ENCODE measurements at places on chromosomes 4 and X.

- no peak for DNase-seq
These were observed 65.0 kb downstream of the INPP4B start for GRCh38 chr4:142781114-142781513.

GRCh38 chr4:45358573-45359506, 632.5 kb upstream of the GNPDA2 start:
- no peak for DNase-seq

- DNase-seq = no peak
These were observed 6.5 kb upstream of the ACOT9 start for GRCh38 chrX:23749576-23749975.

DNA sequence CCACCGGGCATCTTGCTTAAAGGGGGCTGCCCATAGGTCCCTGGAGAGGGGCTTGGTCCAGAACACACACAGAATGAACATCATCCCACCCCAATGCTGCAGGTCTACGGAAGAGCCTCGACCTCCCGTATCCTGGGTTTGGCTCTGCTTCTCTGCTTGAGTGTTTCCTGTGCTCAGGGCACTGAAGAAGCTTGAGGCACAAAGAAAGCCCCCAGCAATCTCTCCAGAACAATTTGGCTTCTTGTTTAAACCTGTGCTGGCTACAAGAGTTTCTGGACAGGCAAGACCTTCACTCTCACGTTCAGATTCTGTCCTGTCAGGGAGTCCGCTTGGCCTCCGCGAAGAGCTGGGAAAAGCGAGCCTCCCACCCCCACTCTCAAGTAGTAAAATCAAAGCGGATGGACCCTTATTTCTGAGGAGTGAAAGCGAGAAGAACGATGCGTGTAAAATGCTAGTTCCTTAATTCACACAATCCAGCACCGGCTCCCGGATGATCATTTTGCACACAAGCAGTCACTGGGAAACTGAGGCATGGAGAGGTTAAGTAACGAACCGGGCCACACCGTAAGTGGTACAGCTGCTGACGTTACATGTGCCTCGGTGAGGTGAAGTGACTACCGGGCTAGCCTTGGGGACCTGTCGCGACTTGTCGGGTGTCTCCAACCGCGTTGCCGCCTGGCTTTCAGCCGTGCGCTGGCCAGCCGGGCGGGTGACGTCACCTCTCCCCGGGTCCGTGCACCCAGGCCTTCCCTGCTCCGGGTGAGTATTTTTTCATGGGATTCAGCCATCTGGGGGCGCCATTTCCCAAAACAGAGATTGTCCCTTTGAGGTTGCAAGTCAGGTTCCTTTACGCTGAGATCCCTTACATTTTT, 3.1 kb upstream of the SFRP2 start:
- no peak for DNase-seq

- DNase-seq = no peak
These were observed 170.5 kb downstream of the CDS1 start for GRCh38 chr4:84753321-84753972.

DNA sequence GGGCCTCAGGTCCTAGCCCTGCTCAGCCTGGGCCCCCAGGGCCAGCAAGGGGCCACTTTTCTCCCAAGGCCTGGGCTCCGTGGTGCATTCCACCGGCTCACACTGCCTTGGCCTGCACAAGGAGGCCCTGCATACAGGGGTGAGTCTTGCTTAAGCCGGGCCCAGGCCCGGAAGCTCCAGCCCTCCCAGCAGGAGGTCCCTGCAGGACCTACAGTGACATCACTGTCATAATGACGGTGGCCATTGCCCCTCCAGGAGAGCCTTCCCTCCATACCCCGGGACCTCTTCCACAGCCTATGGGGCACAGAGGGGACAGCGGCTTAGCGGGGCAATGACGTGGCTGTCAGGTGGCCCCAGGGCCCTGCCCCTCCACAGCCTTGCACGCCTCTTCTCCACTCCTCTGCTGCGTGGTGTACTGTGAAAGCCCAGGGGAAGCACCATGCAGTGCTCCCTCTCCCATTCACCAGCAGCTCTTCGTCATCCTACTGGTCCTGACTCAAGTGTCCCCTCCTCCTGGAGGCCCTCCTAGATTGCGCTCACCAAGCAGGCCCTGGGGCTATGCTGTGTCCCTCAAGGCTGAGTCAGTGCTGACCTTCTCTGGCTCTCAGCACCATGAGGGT, 32.3 kb upstream of the AFAP1 start:
- no peak for DNase-seq

DNA sequence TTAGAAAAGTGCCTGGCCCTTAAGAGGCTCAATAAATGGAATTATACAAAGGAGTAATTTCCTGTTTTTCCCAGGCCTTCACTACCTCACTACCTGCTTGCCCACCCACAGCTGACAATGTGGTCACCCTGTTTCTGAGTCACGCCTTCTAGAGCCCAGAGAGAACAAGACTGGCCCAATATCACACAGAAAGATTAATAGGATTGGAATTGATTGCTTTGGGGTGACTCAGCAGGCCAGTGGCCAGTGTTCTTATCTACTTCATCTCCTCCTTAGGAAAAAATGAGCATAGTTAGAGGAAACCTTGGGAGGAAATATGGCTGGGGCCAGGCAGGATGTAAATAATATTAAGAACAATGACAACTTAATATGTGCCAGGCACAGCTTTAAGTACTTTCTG, 4.5 kb upstream of the FGF16 start:
- DNase-seq = no peak

- DNase-seq = no peak
These were observed 215.3 kb upstream of the CXorf66 start for GRCh38 chrX:140180585-140180984.

DNA sequence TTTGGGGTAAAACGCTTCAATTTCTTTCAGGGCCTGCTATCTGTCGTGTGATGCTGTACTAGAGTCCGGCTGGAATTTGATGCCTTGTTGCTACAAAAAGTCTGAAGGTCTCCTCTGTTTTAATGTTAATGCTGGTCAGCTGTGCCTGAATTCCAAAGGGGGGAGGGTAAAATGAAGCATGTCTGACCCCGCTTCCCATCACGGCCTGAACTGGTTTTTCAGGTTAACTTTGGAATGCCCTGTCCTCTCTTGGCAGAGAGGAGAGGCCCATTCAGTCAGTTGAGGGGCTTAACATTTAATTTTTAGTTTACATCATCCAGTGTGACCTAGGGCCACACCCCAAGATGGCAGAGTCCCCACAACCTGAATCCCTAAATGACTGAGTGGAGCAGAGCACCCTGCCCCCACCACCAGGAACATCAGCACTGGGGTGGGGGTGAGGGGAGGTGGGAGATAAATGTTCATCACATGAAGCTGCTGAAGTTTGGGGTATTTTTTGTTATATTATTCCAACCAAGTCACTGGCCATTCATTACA, 47.9 kb upstream of the GPR78 start:
- DNase-seq = no peak

DNA sequence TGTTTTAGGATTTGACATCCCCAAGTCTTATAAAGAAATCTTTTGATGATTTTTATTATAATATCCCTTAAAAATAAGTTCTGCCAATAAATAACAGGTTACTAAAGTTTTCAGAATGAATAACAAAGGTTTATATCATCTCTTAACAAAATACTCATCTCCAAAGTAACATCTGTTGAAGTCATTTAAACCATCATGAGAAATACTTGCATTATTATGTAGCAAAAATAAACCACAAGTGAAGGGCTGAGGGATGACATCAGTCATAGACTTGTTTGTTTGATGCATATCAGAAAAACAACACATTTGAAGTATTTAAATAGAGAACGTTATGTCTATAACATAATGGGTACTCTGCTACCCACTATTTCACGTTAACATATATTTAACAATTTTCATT, 114.9 kb downstream of the SPOCK3 start:
- no peak for DNase-seq

Measured in NCI-H2107 (cell line).